ENCODE measurements at places on chromosomes 7 and 10. TPM values are rescaled to one million over a fixed set of nuclear protein-coding genes. Genes with fewer than 3 reads are reported as not detected.

Gene MBL2
- not detected for total RNA-seq

Gene HMX3
- total RNA-seq, result not detected

- DNase-seq, result no peak
These were observed 101.3 kb downstream of the COL13A1 start for GRCh38 chr10:69902835-69903535.

- no peak for DNase-seq
These were observed 159.3 kb upstream of the CNTNAP2 start for GRCh38 chr7:145957160-145957890.

DNA sequence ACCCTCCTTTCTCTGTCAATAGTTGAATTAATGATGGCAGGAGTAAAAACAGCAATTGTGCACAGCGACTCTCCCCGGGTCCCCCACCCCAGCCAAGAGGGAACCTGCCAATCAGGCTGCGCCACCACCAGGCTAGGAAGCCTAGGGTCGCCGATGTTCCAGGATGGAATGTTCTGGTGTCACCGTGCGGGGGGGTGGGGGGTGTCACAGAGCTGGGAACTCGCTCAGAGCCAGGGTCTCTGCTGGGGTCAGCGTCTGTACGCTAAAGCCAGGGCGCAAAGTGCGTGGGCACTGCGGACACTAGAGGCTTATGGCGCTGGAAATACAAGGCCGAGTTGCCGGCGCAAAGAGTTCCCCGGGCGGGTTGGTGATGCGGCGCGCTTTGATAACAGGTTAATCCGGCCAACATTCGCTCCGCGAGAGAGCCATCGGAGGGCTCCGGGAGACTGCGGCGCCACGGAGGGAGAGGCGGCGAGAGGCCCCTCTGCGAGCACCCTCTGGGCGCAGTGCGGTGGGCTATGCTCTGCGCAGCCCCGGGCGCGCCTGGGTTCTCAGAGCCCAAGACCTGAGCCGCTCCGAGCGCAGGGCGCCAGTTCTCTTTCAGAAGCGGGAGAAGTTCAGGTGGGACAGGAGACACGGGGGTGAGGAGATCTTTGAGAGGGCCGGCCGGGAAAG is 192.3 kb downstream of the EMX2 start:
- DNase-seq, result no peak

GRCh38 chr10:78301481-78301880 is 267.8 kb downstream of the RPS24 start:
- no peak for DNase-seq

DNA sequence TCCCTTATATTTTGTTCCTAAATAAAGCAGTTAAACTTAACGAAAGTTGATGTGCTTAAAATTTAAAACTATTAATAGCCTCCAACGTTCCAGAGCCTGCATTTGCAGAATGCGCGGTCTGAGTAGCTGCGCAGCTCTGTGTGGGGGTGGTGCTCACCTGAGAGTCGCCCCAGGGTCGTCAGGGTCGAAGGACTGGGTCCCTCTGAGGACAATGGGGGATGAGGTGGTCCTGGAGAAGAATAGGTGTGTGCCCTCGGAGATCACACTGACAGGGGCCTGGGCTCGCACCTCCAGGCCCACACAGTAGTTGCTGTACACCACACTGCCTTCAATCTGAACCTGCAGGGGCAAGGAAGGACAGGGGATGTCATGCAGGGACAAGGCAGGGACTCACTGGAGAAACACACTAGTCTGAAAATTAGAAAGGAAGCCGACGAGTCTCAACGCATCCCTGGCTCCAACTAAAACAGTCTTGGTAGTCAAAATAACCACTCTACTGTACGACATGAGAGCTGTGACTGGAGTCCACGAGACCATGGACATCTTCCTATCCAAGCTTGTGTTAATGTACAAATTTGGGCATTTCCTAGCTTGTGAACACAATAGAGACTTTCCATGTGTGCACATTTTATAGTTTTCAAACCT is 54.4 kb downstream of the PKD1L1 start:
- DNase-seq, result no peak

DNA sequence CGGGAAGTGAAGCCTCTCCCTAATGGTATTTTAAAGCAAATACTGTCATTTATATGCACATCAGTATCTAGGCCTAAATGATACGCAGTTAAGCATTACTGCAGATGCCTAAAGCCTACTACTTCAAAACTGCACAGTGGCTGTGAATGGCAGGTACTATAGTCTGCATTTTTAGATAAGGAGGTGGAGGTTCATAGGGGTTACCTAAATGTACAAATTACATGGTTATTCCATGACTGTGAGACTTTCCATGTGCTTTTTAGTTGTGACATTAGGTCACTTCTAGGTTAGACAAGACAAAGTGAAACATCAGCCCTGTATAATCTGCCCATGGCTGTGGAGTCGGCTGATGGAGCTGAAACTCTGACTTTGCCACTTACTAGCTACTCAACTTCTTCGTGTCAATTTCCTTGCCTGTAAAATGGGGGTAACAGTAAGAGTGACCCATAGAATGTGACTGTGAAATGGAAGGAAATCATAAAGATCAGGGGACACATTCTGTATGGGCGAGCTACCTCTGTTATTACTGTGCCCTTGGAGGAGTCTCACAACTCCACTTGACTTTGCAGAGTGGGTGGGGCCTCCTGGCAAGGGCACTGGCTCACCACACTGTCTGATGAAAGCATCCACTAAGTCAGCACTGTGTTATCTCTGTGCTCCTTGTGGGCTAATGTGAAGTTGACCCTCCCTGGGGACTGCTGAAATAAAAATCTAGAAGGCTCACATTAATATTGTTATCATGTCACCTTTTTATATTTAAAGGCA is 239.4 kb downstream of the TNS3 start:
- DNase-seq, result no peak

GRCh38 chr10:133388973-133389818 is 4.8 kb upstream of the MTG1 start:
- peak; percentile 87 for DNase-seq

DNA sequence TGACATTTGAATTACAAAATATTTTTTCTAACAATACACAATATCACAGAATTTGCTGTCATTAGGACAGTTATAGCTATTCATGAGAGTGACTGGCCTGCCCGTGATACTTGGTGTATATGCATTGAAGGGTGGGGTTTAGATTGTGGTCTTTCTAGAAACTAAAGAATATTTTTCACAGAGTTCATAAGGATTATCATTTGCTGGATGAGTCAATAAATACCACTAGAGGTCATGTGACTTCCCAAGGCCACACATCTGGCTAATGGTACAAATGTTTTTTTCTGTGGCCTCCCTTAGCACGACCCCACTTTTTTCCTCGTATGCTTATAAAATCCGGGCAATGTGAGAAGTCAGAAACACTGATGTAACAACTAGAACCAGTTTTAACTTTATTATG is 5.2 kb downstream of the OPTN start:
- peak; percentile 67 for DNase-seq

- DNase-seq, result no peak
These were observed 43.4 kb downstream of the GLI3 start for GRCh38 chr7:42193471-42194129.

Data from CD4-positive, CD25-positive, alpha-beta regulatory T cell (primary cell).